Activated effector memory CD4-positive, alpha-beta T cell treated with Interleukin-2 at 50 U/mL for 16 hours (primary cell): ENCODE measurements at places on chromosomes 6 and 20.

GRCh38 chr6:169062272-169062671, 191.4 kb downstream of the THBS2 start:
- no peak for DNase-seq

DNA sequence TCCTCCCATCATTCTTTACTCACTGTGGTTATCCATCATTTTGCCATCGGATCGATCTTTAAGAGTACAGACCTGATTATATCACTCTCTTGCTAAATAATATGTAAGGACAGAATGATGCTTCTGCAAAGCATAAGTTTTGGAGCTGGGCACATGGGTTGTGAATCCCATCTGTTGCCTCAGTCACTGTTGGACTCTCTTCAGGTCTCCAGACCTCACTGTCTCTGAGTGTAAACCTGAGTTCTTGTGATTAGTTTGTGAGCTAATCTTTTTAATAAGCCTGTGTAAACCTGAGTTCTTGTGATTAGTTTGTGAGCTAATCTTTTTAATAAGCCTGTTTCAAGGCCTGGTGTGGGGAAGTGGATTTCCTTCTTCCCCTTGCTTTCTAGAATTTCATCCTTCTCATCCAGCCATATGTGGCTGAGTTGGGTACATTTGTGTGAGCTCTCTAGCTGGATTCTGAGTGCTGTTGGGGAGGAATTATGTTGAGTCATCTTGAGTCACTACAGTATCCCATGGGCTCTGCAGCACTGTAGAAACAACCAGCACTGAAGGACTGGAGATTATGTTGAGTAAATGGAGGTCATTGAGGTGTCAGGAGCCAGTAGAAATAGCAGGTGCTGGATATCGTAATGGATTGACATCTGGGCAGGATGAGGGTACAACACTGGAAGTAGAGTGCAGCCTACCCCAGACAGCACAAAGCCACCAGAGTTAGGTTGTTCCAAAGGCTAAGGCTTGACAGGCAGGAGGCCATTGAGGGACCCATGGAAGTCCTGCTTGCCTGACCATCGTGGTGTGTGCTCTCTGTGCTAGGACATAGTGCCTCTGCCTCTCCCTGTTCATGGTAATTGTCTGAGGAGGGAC, 52.4 kb downstream of the SCAND1 start:
- DNase-seq: no peak

DNA sequence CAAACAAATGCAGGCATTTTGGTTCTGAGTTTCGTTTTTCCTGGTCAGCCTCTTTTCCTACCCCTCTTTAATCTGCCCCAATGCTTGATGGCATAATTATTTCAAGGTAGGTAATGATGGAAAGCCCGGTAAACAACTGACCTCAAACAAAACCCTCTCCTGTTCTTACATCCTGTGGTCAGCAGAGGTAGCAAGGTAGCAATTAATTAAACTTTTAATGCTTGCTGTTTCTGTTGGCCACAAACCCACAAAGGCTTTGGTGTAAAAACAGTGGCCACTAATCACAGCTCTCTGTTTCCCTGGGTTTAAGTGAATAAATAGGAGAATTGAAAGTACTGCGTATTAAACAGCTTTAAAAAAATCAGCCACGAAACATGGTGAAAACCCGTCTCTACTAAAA, 261.5 kb upstream of the SOX4 start:
- no peak for DNase-seq

DNA sequence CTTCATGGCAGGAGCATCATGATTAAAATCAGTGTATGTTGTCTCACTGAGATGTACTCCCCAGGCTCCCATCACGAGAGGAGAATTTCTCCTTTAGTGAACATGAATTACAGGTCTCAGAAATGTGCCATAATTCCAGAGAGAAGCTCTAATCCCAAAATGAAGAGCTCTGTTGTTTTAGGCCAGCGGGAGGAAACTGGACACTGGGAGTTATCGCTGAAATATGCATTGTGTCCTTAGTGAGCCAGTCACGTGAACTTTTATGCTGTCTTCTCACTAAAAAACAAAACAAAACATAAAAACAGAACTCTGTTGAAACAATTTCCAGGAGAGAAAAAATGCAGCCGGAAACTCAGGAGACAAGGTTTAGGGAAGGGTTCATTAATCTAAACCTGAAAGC, 315.7 kb upstream of the NT5E start:
- no peak for DNase-seq

DNA sequence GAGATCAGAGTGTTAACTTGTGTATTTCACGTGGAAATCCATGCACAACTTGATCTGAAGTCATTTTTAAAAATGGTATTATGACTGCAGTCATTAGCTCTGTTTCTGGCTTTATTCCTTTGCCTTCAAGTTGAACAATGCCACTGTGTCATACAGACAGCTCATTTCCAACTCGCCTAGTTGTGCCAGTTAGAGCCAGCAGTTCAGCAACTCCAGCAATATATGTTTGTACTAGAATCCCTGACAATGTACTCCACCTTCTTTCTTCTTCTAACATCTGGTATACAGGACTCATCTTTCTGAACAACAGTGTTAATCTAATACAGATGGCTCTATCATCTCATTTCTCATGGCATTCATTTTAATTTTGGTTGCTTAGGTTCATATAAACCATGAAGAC, 418.3 kb upstream of the POU3F2 start:
- no peak for DNase-seq

DNA sequence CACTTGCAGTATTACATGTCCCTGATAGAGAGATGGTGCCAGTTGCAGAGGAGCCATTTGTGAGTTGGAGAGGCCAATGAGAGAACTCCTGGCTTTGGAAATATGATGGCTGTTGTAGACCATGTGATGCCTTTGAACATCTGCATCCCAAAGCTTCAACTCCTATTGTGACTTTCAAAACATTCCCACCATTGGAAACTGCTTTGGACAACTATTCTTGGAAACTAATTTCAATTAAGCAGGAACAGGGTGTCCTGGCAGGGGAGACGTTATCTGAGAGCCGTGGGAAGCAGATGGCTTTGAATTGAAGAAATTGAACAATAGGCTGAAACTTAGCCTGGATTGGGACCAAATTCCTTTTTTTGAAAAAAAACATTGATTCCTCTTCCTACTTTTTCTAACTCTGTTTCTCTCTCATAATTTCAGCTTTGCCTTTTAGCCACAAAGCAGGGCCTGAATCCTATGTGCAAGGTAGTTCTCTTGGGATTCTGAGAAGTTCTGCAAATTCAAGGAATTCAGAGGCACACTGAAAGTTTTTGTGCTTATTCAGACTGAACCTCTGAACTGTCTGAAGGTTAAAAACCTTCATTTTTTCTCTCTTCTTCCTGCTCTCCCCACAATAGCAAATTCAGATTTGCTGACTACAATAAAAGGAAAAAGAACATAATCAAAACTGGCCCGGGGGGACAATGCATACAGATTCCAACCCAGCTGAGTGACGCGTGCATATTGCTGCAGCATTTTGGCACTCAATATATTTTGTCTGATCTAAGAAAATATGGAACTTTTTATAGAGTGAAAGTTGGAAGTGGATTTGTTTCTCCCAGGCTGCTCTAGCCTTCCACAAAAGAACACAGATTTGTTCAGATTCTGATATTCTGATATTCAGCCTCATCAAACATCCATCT, 720.4 kb upstream of the CHD6 start:
- DNase-seq: no peak

- no peak for DNase-seq
These were observed 268.8 kb upstream of the PRDM1 start for GRCh38 chr6:105817370-105817769.

GRCh38 chr6:34957231-34957783, 68.3 kb downstream of the ANKS1A start:
- no peak for DNase-seq

DNA sequence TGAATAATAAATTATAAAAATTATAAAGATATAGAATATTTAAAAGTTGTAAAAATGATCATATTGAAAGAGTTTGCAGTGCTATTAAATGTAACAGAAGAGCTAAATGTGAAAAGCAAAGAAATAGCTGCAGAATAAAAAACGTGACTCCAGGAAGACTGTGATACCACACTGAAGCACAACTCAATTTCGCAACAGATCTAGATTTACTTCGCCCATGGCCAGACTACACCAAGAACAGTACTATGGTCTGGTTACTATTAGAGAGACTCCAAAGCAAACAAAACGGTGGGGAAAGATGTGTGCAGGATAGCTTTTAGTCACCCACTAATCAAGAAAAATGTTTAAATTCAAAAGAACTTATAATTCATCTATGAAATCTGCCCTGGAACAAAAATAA, 1.9 kb downstream of the CHD6 start:
- no peak for DNase-seq

GRCh38 chr6:149963212-149963461, 606 bp upstream of the ULBP1 start:
- no peak for DNase-seq

DNA sequence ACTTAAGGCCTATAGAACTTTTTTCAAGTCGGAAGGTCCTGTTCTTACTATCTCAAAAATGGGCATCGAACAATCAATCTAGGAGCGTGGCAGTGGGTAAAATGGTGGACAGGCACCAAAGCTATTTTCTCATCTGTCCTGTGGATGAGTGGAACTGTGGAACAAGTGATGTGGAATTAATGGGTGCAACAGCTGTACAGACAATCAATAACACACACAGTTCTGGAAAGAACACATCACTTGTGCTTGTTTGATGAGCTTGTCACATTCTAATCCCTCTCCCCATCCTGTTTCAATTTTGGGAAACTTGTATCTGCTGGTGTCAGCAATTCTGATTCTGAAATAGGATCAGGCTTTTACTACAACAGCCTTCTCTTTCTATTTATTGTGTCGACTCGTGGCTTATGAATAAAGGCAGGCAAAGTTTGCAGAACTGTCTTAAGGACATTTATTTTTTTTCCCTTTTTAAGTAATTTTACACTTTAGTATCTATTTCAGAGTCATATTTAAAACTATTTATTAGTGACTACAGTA, 11.5 kb downstream of the RBM24 start:
- no peak for DNase-seq

GRCh38 chr20:10318291-10319024, 99.8 kb downstream of the SNAP25 start:
- DNase-seq: no peak

DNA sequence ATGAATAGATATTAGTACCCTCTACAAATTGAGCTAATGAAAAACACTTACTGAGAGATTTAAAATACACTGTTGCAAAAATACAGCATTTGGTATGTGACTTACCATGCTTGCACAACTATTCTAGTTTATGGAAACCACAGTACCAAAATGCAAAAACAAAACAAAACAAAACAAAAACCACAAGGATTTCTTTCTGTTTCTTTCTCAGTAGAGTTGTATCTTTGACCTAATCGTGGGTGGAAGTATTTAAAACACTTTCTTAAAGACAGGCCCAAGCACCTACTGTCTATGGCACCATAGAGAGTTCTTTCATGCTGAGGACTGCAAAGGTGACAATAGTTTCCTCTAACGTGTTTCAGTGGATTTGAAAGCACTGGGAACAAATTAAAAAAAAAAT, 95.3 kb upstream of the C6orf118 start:
- no peak for DNase-seq

DNA sequence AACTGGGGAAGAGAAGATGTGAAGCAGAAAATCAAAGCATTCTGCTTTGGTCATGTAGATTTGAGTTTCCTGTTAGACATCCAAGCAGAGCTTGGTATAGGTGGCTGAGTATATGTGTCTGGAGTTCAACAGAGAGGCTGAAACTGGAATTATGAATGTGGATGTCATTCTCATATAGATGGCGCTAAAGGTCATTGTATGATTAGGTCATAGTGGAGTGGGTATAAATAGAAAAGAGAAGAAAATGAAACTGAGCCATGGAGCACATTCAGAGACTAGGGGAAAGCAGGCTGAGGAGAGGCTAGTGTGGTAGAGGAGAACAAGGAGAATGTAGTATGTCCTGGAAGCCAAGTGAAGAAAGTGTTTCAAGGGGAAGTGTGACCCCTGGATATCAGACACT, 295.6 kb upstream of the PLN start:
- DNase-seq: no peak

- DNase-seq: no peak
These were observed 24.2 kb downstream of the NAPB start for GRCh38 chr20:23396950-23397627.

GRCh38 chr20:7399114-7399513, 541.1 kb downstream of the HAO1 start:
- DNase-seq: no peak

GRCh38 chr6:150336299-150336698, 32.5 kb upstream of the IYD start:
- DNase-seq: no peak

- no peak for DNase-seq
These were observed 78.1 kb upstream of the CD93 start for GRCh38 chr20:23164176-23164601.

GRCh38 chr20:22407237-22408193, 176.9 kb downstream of the FOXA2 start:
- DNase-seq: no peak

GRCh38 chr6:11445146-11445545, 92.4 kb upstream of the TMEM170B start:
- no peak for DNase-seq

- DNase-seq: no peak
These were observed 200.5 kb upstream of the PHACTR1 start for GRCh38 chr6:12516070-12516469.

GRCh38 chr20:32508775-32509119, 76.4 kb downstream of the NOL4L start:
- DNase-seq: no peak

- DNase-seq: no peak
These were observed 175.1 kb downstream of the COL19A1 start for GRCh38 chr6:70041411-70041810.

- DNase-seq: no peak
These were observed 71.3 kb upstream of the STXBP5 start for GRCh38 chr6:147132889-147133288.

DNA sequence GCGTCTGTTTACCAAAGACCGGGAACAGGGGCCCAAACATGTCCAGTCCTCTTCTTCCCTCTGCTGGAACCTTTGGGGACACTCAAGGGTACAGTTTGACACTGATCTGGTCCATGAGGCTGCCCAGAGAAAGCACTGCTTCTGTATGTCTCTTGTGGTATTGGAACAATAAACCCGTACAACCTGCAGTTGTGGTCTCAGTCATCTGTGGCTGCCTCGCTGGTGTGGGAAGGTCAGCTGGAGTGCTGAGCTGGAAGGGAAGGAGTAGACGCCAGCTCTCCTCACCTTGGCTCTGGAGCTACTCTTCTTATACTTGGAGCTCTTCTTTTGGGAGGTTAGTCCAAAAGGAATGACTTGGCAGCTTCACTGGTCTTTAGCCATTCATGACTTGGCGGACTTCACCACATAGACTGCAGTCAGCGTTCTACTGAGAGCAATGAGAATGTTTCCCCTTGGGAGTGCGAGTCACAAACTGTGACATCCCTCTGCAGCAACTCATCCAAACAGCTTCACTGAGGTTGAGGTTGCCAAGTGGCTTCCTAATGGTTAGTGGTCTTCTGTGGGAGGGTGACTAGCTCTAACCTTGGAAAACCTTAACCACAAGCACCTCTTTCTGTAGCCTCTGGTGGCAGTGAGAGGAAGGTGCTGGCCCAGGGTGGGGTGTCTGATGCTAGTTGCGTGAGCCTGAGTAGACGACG, 81.2 kb downstream of the ASXL1 start:
- no peak for DNase-seq

DNA sequence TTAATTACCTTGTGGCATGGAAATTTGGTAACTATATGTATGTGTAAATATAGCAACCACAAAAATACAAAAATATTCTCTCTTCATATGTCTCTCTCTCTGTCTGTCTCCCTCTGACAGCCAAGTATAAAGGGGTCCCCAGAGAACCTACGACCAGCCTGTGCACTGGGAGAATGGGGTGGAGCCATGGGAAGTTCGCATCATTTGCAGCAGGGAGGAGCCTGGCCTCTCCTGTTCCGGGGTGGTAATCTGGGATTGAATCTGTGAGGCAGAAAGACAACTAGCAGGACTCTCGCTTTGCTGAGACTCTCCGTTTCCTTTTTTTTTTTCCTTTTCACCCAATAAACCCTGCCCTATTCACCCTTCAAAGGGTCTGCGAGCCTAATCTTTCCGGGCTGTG, 1109.1 kb downstream of the HACE1 start:
- DNase-seq: no peak
